Dermis microvascular lymphatic vessel endothelial cell (primary cell): ENCODE measurements at places on chromosomes 5 and 9. TPM values are rescaled to one million over a fixed set of nuclear protein-coding genes. Genes with fewer than 3 reads are reported as not detected.

IPPK gene
- 15.4 and 17.6 TPM in 2 replicates for total RNA-seq

CCL27 gene
- not detected in 2 replicates for total RNA-seq

TRAF1 gene
- total RNA-seq = 0.51 and 1.2 TPM in 2 replicates

PDLIM4 gene
- total RNA-seq = 20.7 and 26.7 TPM in 2 replicates

C5orf58 gene
- not detected in 2 replicates for total RNA-seq

FAM81B gene
- under 0.01 TPM in 1 of 2 replicates, not detected in the other for total RNA-seq

PDGFRB gene
- 5.0 and 14.3 TPM in 2 replicates for total RNA-seq

CAVIN4 gene
- 1.2 and 2.3 TPM in 2 replicates for total RNA-seq

WDR31 gene
- 0.13 and 0.38 TPM in 2 replicates for total RNA-seq

PITX1 gene
- under 0.01 TPM in 1 of 2 replicates, not detected in the other for total RNA-seq

PCDHB4 gene
- under 0.01 and 0.13 TPM in 2 replicates for total RNA-seq

PCDHGB5 gene
- total RNA-seq = 6.4 and 9.7 TPM in 2 replicates

PTGER4 gene
- total RNA-seq = 5.7 and 5.9 TPM in 2 replicates

TAF11L5 gene
- not detected in 2 replicates for total RNA-seq

PARP8 gene
- 0.39 and 0.76 TPM in 2 replicates for total RNA-seq
